ENCODE measurements at places on chromosomes 5 and 9.
A peak's percentile ranks its signal among the peaks of the same experiment; 100 is the strongest.

DNA sequence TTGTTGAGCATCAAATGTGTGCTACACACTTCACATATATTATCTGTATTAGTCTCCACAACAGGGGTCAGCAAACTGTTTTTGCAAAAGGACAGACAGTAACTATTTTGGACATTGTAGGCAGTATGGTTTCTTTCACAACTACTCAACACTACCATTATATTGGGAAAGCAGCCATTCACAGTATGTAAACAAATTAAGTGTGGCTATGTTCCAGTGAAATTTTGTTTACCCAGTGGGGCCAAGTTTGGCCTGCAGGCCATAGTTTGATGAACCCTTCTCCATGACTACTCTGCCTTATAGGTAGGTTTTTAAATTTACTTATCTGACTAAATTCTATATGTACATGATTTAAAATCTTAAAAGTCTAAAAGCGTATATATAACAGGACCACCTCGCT lies 13.0 kb upstream of the FAM151B start:
- no peak for DNase-seq

- DNase-seq = no peak
These were observed at the start of gene LOX for GRCh38 chr5:122078116-122079110. Gene LOX (minus strand): TSS chr5:122078259. CDS start chr5:122077985, 274 bp downstream.

- DNase-seq = no peak
These were observed 304.1 kb downstream of the SH3GL2 start for GRCh38 chr9:17882688-17883594.

DNA sequence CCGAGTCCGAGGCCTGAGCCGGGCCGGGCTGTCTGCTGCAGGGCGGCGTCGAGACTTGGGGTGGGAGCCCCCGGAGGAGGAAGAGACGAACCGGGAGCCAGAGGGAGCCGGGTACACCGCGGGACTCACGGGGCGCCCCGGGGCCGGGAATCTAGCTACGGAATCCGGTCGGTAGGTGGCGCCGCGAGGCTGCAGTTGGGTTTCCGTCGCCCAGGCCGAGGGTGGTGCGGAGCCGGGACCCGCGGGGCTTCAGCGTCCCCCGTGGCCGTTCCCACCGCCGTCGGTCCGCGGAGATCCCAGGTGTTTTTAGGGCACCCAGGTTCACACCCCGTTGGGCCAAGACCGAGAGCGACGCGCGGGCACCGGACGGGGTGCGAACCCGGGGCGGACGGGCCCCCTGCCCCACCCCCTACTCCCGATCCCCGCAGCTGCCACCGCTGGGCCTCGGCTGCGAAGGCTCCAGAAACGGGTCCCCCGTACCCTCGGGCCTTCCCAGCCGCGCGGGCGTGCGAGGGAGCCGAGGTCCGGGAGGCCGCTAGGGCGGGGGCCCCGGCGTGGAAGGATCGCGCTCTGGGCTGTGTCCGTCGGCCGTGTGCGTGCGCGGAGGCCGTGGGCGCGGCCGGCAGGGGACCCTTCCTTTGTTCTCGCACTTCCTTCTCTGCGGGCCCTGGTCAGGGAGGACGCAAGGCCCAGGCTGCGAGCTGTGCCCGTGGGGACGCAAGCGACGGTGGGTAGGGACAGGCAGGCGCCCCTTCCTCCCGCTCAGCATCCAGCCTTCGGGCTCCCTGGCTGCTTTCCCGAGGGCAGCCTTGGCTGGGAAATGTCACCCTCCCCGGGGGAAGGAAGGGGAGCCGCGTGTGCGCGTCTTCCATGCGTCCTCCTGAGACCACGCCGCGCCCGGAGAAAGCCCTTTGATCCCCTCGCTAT lies 146.6 kb downstream of the GAPVD1 start:
- peak; percentile 63 for DNase-seq

GRCh38 chr9:129483415-129484351 lies 137.2 kb downstream of the C9orf50 start:
- no peak for DNase-seq

GRCh38 chr5:173667702-173668101 lies 51.3 kb upstream of the BOD1 start:
- no peak for DNase-seq

DNA sequence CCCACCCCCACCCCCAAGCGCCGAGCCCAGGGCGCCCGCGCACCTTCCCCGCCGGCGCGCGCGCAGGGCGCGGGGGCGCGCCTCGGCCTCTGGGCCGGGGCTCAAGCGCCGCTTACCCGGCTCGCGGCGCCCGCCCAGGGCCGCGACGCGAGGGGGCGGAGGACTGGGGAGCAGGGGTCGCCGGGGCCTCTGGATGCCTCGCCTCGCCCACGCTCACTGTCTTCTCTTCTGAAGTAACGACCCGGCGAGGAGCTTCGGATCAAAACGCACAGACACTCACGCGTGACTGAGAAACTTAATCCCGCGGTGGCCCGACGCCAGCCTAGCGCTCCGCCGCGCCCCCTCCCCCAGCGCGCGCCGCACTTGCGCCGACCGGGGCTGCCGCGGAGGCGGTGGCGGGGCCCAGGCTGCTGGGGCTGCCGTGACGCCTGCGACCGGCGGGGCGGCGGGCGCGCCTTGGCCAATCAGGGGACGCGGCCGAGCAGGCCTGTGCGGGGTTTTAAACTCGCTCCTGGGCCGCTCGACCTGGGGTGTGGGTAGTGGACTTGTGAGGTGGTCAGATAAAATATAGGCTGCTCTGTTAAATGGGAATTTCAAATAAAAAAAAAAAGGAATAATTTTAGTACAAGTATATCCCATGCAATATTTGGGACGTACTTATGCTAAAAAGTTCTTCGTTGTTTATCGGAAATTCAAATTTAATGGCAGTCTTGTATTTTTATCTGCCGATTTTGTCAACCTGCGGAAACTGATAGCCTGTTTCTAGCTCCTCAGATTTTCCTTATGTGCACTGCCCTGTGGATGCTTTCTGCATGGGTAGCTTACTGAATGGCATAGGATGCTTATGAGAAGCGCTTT lies at the start of gene MPDZ:
MPDZ (minus strand) TSS at position 409 of the 858 bp plus-strand sequence. CDS start 29,377 bp downstream, outside the sequence.
- DNase-seq = no peak

DNA sequence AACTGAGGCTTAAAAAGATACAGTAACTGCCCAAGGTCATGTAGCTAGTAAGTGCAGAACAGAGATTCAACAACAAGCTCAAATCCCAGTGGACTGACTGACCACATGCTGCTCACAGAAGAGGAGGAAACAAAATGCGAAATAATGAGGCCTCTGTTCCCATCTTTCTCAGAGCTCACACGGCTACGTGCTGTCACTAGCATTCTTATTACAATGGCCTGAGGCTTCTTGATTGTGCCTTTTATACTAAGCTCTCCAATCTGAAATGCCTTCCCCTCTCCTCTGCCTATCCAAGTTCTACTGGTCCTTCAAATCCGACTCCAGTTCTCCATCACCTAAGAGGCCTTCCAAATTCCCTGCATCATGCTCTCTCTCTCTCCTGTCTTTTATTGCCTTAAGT lies 26.0 kb downstream of the SGTB start:
- DNase-seq = no peak

DNA sequence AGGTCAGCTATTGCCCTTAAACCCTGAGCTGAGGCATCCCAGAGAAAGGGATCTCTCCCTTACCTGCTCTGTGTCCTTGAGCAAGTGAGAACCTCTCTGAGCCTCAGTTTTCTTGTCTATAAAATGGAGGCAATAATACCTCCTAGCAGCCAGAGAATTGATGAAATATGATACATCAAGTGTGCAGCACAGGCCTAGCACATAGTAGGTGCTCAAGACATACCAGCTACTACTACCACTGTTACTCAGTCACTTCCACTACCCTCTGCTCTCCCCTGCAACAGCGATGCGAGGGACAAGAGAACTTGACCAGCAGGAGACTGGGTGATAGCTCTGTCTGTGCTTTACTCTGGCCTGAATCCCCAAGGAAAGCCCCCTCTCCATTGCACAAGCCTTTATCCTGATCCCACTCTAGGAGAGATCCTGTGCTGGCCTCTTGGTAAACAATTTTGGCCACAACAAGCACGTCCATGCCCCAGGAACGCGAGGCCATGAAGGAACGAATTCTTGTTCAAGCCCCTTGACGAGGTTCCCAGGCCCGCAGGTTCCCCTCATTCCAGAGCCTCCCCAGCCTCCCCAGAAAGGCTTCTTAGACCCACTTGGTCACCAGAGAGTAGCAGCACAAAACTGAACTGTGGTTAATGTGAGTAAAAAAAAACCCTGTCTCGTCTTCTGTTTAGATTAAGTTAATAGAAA lies 39.4 kb downstream of the LRSAM1 start:
- no peak for DNase-seq
